ENCODE measurements at places on chromosomes 5 and 9.

GRCh38 chr5:37786862-37787519, 52.9 kb downstream of the GDNF start:
- no peak for DNase-seq

DNA sequence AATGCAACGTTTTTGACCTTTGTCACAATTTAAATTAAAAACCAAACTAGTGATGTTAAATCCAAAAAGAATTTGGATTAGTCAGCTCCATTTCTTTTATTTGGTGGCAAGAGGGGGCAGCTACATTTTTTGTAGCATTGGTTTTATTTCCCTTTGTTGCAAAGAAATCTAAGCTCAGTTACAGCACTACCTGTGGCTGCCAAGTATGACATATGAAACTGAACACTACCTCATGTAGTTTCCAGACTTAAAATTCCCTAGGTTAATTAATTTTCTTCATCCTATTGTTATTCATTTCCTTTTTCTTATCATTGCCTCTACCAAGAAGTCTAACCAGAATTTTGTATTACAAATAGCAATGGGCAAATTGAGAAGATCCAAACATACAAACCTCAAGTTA, 393.5 kb downstream of the BRINP1 start:
- no peak for DNase-seq

DNA sequence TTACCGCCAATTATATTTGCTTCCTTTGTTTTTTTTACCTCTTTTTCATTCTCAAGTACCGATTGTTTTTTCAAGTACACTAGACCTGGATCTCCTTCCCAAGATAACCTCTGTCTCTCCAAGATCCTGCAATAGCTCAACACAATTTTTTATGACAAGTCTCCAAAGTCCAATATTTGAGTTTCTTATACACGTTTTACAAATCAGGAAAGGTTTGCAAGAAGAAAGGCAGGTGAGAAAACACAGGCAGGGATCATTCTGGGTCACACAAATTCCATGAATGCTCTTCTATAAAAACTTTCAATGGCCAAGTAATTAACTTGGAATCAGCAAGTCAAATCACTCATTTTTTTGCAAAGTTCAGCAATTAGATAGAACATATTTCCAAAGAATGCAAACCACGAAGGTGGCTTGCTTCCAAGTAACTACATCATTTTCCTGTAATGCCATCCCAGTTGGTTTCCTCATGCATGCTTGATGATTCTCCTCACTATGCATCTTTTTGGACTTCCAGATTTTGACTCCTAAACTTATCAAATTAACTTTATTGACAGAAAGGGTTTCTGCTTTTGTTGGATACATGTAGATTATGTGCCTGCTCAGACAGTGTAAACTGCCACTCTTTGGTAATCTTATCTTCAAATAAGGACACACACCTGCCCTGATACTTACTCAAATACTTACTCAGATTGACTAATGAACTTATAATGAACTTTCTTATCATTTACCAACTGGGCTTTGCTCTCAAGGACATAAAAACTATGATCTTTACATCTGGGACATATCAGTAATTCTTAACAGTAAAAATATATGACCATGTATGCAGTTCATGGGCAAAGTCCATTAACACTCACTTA, 24.7 kb upstream of the IFNE start:
- DNase-seq = no peak

- no peak for DNase-seq
These were observed 821.0 kb upstream of the GRAMD2B start for GRCh38 chr5:125602184-125602583.

GRCh38 chr9:80213613-80214012, 641.8 kb downstream of the TLE4 start:
- no peak for DNase-seq
